Stimulated activated CD4-positive, alpha-beta T cell treated with anti-CD3 and anti-CD28 coated beads, Interleukin-1b, Interleukin-23, amount 100 ng/mL, for 48 hours (primary cell): ENCODE measurements at places on chromosomes 5 and 9.

- DNase-seq, result no peak
These were observed 217.7 kb upstream of the IER5L start for GRCh38 chr9:129395633-129396364.

- DNase-seq, result no peak
These were observed 312.1 kb downstream of the CDH12 start for GRCh38 chr5:22541037-22541436.

GRCh38 chr5:41835645-41836044 lies 34.6 kb downstream of the OXCT1 start:
- DNase-seq, result peak; percentile 53

- no peak for DNase-seq
These were observed 452.1 kb downstream of the TUSC1 start for GRCh38 chr9:25225938-25226760.

- no peak for DNase-seq
These were observed 213.3 kb downstream of the IRX2 start for GRCh38 chr5:2538169-2538568.

DNA sequence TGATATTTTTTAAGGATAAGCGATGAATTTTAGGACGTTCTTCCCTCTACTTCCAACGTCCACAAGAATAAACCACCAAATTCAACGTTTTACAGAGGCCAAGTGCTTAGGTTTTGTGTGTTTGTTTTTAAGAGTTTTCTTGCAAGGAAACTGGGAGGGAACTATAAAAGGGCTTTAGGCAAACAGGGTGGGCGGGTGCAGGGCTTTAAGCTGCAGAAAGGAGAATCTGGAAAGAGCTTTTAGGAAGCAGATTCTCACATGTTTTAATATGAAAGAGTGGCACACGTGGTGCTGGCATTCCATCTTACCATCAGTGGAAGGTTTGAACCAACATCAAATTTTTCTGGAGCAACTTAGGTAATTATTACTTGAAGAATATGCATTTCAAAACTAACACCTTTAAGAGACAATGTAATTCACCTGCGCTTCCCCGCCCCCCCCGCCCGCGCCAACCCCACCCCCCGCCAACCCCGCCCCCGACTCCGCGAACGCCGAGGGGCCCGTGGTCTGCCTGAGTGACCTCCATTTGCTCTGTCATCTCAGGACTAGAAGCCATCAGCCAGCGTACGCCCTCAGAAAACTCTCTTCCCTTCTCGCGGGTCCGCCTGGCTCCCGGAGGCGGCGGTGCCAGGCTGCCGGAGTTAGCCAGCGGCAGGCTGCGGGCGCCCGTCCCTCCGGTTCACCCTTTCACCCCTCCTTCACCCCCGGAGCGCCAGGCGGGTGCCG lies 911 bp upstream of the PIK3R1 start:
- no peak for DNase-seq

DNA sequence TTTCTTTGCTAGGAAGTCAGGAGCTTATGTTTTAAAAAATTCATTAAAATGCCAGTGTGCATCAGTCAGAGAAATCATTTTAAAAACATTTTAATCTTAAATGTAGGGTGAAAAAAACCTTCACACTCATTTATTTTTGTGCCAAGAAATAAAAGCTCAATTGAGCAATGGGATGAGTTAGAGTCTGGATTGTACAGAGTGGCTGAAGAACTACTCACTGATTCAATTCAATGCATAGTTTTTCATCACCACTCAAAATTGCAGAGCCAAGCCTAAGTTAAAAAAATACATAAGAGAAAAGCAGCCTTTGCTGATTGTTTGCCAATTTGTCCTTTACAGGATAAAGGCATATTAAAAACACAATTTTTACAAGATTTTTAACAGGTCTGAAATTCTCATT lies 168.2 kb upstream of the DMRTA1 start:
- DNase-seq, result no peak

DNA sequence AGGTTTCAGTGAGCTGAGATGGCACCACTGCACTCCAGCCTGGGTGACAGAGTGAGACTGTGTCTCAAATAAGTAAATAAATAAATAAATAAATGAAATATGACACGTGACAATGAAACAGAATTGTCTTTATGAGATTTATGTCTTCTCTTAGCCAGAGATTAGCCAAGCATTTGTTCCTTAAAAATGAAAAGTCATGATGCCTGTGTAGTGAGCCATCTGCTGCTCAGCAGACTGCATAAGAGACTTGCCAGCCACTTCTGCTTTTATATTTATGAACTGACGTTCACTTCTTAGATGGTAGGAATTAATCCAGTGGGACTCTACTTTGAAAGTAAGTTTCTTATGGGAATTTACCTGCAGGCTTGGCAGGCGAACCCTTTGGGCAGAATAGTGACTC lies 227.4 kb downstream of the NR3C1 start:
- no peak for DNase-seq

GRCh38 chr9:117783828-117784227 lies 79.6 kb downstream of the TLR4 start:
- peak; percentile 17 for DNase-seq

DNA sequence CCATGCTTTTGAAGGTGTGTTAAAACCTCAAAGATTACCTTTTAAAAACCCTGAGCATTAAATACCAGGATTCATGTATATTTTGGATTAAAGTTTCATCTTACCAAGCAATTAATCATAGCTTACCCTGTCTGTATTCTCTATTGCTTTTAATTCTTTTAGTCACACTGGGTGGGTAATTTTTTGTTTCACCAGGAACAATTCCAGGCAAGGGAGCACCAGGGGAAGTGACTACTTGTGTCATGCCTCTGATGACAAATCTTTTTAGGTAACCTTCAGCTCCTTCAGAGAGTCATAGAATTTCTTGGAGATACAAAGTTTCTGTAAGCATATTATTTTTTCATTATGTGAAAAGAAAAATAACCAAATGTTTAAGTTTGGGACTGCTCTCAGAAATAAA lies 33.4 kb upstream of the ANXA1 start:
- DNase-seq, result no peak

DNA sequence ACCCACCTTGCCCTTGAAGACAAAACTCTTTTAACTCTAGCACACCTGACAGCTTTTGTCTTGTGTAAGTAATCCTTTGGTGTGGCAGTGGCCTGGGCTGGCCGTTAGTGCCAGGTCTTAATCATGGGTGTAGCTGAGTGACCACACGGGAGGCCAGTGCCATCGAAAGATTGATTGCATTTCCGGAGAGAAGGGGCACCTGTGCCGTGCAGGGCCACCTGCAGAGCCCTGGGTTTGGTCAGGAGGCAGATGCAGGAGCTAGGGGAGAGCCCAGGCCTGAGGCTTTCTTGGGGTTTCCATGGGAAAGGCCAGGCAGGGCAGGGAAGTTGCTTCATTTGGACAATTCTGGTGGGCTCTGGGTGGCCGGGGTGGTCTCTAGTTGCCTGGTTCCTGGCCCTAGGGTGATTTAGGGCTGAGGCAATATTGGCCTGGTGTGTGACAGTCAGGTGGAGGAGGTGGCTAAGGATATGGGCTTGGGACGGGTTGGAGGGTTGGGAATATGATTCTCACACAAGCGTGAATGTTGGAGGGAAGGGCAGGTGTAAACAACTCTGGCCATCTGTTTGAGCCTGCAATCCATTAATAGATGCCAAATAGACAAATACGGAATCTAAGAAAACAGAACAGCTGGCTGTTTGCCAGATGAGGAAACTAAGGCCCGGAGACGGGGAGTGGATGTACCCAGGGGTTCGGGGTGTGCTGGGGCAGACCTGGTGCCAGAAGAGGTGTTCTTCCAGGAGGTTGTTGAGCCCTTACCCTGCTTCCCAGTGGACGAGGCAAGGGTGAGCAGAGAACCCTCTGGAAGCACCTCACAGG lies 4.6 kb downstream of the DBH start:
- no peak for DNase-seq

GRCh38 chr9:109805050-109805449 lies 25.1 kb downstream of the PALM2AKAP2 start:
- DNase-seq, result no peak

DNA sequence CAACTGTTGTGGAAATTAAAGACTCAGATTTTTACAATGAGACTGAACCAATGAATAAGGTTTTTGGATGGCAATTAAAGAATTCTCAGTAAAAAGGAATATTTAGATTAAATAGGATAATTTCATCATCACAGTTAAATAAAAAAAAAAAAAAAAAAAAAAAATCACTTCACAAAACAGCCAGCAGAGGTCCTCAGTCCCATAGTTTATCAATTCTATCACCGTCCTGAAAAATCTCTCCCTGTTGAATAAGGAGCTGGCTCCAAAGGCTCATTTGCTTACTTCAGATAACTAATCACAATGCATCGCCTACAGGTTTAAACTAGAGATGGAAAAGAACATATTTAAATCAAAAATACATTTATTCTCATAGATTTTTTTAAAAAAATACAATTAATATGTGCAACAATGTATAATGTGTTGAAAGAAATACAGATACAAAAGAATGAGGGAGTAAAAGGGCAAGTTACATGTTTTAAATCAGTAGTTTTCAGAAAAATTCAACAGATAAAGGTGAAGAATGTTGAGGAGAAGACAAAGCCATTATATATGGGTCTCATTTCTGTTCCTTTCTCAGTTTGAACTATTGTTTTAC lies 175.8 kb upstream of the CHD1 start:
- no peak for DNase-seq

DNA sequence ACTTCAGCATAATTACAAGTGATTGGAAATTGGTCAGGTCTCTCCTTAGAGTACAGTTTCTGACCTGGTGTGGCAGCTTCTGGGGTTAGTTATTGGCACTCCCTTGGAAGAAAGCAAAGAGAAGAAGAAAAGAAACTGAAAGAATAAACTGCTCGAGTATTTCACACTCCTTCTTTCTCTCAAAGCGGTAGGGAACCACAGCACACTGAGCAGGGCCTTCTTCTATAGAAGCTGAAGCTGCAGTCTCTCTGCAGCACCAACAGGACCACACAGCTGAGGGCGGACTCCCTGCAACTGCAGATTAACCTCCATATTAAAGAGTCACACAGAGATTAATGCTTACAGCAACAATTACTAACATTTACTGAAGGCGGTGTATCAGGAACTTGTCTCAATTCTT lies 152.0 kb downstream of the TRPM6 start:
- no peak for DNase-seq

DNA sequence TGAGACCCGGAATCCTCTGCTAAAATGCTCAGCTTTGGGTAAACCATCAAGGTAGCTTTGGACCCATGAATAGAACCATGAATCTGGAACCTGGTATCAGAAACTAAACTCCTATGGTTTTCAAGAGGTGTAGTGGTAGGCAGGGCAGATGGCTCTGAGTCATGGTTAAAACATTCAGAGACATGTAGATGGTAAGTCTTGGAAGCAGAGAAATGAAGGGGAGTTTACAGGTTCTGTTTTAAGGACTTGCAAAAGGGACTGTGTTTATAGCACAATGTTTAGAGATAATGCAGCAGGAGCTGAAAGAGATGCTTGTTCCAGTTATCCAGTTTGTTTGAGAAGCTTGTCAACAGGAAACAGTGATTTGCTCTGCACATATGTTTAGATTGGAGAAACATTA lies 36.0 kb upstream of the FBN2 start:
- DNase-seq, result no peak

GRCh38 chr9:136225748-136226679 lies 19.6 kb downstream of the QSOX2 start:
- peak; percentile 71 for DNase-seq

DNA sequence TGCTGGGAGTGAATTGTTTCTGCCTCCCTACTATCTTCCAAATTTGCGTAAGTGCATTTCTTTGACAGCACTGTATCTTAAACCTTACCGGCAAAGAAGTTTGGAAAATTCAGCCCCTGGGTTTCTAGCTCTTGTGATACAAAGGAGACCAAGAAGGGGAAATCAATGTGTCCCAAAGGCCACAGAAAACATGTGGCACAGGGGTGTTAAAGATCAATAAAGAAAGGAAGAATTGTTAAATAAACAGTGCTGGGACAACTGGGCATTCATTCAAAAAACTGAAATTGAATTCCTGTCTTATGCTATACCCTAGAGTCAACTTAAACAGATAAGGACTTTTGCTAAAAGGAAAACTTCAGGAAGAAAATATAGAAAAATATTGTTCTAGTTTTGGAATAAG lies 328.1 kb downstream of the MAN2A1 start:
- no peak for DNase-seq

DNA sequence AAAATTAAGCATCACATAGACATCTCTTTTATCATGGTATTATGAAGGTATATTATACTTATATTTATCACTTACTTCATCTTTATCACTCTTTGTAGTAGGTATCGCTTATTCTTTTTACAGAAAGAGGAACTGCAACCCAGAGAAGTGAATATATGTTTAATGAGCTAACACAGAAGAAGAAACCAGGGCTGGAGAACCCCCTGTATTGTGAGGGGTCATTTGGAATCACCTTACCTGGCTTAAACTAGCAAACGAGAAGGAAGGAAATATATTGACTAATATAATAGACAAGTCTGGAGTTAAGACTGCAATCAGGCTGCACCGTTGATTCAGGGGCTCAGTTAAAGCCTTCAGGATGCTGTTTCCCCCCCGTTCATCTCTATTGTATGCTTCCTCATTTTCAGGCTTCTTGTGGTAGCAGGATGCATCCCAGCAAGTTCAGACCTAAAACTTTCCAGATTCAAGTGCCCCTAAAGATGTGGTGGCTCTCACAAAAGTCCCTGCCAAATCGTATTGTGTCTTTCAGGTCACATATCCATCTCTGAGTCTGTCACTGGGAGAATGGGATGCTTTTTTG lies 146.4 kb downstream of the GCNT1 start:
- no peak for DNase-seq

- no peak for DNase-seq
These were observed 507.6 kb downstream of the CETN3 start for GRCh38 chr5:89901983-89902382.

DNA sequence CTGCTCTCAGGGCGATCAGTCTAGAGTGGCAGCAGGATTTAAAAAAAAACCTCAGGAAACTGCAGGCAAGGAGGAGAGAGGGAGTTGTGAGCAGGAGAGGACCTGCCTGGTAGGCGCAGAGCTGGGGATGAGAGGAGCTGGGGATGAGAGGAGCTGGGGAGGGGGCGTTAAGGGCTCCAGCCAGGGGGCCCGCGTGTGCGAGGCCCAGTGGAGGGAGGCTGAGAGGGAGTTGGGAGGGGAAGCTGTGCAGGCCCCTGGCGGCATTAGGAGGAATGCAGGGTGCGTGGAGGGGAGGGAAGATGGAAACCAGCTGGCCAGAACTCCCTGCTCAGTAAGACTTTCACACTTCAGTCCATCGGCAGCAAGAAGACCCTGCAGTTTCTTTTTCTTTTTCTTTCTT lies 45.2 kb upstream of the HMCN2 start:
- DNase-seq, result no peak

DNA sequence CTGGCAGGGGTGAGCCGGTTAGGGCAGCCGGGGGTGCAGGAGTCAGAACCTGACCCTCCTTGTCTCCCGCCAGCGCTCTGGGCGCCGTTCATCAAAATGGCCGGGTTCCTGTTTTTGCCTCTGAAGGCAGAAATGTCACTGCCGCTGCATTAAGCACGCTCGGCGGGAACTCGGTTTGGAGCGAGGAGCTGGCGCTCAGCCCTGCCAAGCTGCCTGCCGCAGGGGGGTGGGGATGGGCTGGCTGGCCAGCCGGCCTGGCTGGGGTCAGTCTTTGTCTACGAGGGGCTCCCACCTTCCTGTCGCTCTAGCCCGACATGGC lies 63.7 kb downstream of the CXXC5 start:
- DNase-seq, result no peak

- no peak for DNase-seq
These were observed 111.7 kb upstream of the ACOT12 start for GRCh38 chr5:81505672-81506071.
